ENCODE measurements at places on chromosomes 5 and 9. TPM values are rescaled to one million over a fixed set of nuclear protein-coding genes. Genes with fewer than 3 reads are reported as not detected.

SPATA31A3 gene
- not detected for total RNA-seq

PRDM9 gene
- total RNA-seq, result 0.08 TPM

PCDHA8 gene
- not detected for total RNA-seq

GRIA1 gene
- total RNA-seq, result not detected

SMC5 gene
- 10.7 TPM for total RNA-seq

C9orf50 gene
- total RNA-seq, result not detected

STK32A gene
- total RNA-seq, result 0.23 TPM

TNFAIP8 gene
- total RNA-seq, result 2.4 TPM

PRR16 gene
- not detected for total RNA-seq

- DNase-seq, result no peak
Measured at GRCh38 chr9:14151451-14151850, 162.5 kb downstream of the NFIB start.

DNA sequence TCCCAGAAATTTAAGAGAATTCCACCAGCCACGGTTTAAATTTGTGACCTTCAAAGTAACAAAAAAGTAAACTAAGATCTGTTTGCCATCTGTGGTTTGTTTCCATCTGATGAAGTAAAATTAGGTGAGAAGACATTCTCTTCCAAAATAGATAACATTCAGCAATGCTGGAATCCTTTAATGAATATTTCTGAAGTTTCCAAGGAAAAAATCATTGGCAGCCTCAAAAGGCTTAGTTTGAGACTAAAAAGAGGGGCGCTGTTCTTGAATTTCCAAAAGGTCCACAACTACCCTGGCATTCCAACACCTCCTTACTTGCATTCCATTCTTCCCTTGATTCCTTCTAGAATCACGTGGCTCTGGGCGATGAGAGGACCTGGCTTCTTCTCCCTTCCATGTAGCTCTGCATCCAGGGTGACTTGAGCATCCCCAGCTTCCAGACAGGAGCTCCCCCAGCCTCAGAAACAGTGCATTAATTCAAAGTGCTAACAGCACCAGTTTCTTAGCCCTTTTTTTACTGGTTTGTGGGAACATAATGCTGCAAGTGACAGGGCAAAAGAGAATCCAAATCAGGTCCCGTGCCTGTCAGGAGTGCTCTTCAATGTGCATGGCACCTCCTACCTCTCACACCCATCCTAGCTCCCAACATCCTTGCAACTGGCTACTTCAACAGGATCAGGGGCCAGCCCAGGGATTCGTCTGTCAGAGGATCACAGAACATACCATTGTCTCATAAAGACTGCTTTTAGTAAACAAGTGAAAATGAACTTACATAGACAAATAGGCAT lies 191.5 kb upstream of the S1PR3 start:
- DNase-seq, result no peak

DNA sequence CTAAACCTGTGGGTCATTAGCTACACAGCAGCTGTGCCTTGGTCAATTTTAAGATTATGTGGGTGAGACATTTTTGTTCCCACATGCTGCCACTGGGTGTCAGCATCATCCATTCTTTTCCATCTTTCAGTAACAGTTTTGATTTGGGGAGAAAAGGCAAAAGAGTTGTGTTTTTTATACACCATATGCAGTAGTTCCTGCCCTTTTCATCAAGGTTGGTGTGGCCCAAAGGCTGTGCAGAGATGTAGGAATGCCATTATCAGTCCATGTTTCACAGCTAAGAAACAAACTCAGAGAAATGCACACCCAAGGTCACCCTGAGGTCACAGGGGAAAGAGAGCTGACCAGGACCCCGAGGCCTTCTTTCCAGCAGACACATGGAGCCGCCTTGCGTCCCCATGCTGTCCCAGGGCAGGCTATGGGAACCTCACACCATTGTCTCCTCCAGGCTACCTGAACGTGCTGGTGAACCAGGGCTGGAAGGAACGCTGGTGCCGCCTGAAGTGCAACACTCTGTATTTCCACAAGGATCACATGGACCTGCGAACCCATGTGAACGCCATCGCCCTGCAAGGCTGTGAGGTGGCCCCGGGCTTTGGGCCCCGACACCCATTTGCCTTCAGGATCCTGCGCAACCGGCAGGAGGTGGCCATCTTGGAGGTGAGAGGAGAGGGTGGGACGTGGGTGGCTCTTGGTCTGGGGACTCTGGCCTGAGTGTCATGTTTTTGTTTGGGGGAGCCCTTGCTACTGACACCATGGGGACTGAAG lies 27.8 kb upstream of the GRPEL2 start:
- no peak for DNase-seq

DNA sequence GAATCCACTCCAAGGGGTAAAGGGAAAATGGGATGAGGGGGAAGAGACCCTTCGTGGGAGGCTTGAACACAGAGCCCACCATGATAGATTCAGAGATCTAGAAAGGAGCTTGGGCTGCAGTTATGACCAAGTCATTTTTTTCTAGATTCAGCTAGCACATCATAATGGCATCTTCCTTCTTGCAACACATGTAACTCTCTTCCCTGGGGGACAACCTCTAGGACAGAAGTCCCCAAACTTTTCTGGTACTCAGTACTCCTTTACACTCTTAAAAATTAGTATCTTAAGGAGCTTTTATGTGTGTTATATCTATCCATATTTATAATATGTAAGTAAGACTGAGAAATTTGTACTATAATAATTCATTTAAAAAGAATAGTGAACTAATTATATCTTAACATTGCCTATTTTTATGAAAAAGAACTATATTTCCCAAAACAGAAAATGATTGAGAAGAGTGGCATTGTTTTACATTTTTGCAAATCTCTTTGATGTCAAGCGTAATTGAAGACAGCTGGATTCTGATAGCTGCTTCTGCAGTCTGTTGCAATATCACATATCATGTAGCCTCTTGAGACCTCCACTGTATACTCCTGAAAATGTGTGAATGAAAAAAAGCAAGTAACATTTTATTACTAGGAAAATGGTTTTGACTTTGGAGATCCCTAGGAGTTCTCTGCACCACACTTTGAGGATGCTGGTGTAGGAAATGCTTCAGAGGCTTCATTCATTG lies 875 bp downstream of the ACO1 start:
- no peak for DNase-seq

- DNase-seq, result no peak
Measured at GRCh38 chr5:125181955-125182354, 435.5 kb upstream of the ZNF608 start.

GRCh38 chr9:104774132-104774531 lies 10.2 kb downstream of the NIPSNAP3B start:
- DNase-seq, result no peak

GRCh38 chr5:134240421-134240962 lies 14.6 kb upstream of the PPP2CA start:
- no peak for DNase-seq

GRCh38 chr9:38292480-38292879 lies 100.0 kb upstream of the ALDH1B1 start:
- no peak for DNase-seq

GRCh38 chr5:105899726-105900125 lies 1771.0 kb downstream of the EFNA5 start:
- DNase-seq, result no peak

DNA sequence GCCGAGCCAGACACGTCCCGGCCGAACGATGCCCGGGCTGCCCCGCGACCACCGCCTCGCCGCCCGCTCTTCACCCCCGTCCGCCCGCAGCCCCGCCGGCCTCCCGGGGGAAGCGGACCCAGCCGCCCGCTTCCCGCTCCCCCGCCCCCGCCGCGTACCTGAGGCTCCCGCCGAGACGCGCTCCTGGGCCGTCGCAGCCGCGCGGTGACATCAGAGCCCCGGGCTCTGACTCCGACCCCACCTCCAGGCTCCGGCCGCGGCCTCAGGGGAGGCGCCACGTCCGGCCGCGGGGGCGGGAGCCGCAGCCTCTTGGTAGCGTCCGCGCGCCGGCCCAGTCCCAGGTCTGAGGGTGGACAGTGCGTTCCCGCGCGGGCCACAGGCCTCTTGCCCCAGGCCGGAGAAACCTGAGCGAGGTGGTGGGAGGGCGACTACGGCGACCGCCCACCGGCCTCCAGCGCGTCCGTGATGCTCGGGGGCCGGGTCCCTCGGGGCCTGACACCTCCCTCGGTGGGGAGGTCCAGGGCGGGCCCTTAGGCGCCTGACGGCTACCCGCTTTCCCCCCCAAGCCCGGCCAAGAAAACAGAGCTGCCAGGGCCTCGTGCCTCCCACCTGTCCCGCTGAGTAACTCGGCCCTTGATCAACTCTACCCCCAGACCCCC lies at the start of gene SHROOM1:
Gene SHROOM1, minus strand, starts transcription at position 212 of the 659 bp plus-strand sequence. CDS start 4,507 bp downstream, outside the sequence.
- peak; percentile 88 for DNase-seq

GRCh38 chr5:54361691-54362411 lies 51.5 kb upstream of the ARL15 start:
- DNase-seq, result no peak

DNA sequence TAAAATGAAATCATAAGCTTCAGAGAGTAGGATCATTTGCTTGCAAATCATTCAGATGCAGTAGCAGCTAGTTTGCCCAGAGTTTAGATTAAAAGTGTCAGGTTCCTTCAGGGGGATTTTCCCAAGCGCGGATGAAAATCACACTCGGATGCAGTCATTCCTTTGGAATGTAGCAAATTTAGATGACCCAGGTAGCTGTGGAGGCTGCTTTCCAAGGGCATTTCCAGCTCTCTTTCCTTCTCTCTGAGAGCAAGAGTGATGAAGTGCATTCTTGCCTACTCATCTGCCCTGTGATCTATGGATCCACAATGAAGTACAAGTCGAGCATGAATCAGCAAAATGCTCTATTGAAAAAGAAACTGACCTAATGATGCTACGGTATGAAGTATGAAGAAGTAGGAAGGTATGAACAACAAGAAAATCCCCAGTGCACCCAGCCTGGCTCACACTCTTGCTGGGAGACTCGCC lies 200.2 kb downstream of the PLK2 start:
- DNase-seq, result no peak

DNA sequence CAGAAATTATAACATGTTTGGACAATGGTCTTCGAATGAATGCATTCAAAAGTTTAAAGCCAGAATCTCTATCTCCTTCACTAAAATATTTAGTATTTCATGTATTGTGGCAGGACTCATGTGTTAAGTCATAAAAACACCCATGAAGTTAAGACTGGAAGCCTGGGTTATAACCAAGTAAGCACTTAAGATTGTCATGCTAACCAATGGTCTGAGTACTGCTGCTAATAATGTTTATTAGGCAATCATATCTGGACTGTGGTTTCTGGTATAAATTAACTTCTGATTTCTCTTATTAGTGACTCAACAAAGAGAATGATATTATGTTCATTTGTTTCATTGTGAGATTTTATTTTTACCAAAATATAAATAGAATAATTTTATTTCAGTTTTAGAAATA lies 297.9 kb upstream of the EDIL3 start:
- DNase-seq, result no peak

DNA sequence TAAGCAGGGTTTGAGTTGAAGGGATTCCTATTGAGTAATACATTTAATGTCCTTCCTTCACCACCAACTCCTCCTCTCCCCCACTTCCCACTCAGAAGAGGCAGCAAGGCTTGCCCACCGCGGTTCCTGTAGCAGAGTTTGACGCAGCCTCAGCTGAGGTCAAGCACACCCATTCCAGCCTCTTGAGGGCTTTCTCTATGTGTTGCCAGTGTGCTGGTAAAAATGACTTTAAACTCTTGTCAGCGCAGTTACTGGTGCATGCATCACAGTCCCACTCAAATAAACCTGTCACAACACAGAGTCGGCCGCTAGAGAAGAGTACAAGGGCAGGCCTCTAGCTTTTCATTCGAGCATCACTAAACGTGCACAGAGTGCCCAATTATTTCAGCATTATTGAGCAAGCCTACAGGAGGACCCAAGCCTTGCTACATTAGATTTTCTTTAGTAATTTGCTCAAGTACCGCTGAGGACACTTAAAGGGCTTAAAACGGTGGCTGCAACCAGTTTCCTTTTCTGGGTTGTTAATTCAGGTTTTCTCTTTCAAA lies 79.6 kb downstream of the TLE4 start:
- no peak for DNase-seq

GRCh38 chr5:170108266-170108785 lies 2.6 kb downstream of the FOXI1 start:
- DNase-seq, result no peak

DNA sequence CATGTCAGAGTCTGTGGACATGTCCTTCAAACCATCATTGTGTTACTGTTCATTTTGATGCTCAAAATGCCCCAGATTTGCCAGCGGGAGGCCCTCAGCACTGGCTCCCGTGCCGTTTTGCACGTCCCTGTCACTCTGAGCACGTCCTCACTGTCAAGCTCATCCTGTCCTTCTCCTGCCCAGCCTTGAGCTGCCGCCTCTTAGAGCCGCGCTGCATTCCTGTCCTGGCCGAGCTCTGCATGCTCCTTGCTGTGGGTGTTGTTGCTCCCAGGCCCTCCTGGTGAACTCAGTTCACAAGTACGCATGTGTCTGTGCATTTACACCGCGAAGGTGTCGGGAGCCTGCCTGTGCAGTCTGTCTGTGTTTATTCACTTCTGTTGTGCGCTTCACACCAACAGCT lies 62.2 kb downstream of the WNK2 start:
- DNase-seq, result no peak

DNA sequence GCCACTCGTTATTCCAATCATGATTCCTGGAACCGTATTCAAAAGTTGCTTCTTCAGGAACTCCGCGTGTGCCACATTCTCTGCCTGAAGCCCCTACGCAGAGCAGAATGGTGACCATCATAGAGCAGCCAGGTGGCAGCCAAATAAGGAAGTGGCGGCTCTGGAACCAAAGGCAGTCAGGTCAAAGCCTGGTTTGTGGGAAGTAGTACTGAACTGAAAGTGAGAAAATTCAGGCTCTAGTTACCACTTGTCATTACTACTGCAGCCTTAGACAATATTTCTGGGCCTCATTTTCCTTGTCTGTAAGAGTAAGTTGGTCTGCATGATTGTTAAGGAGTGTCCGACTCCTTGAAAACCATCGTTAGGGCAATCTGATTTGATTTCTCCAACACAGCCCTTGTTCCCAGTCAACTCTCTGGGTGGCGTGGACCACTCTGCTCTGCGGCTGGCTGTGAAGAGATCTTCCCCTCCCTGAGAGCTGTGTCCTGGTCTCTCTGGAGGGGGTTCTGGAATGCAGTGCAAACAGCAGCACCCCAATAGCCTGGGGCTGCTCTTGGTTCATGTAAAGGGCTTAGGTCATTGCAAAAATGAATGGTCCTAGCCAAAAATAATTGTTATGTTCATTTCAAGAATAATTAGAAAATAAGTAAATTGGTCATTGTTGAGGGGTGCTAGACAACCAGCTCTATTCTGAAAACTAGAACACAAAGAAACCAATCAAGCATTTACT lies 102.4 kb downstream of the MED27 start:
- DNase-seq, result no peak

All from left lobe of liver (tissue), 2 donors.